HCT116 (cell line): ENCODE measurements at places on chromosomes 6 and 20. TPM values are rescaled to one million over a fixed set of nuclear protein-coding genes. Genes with fewer than 3 reads are reported as not detected.

DNA sequence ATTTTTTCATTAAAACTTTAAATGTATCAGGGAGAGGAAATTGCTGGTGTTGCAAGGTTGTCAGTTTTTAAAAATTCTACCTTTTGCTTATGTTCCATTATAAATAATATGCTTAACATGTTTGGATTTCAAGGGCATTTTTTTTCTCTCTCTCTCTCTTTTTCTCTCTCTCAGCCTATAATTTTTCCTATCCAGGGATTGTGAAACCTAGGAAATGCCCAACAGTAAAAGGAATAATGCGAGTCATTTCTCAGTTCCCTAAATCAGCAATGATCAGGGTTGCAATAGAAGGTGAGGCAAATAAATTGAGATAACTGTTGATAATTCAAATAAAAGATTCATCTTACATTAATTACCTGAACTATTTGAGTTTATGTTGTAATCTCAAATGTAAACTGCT, 53.2 kb upstream of the IFNGR1 start:
- DNase-seq = no peak

- no peak for DNase-seq
These were observed 149.1 kb downstream of the LMBRD1 start for GRCh38 chr6:69647726-69648125.

The RNF39 gene
- 0.22 TPM for total RNA-seq

The HLA-DQB2 gene
- 1.8 TPM for total RNA-seq

GRCh38 chr6:138537106-138537505, 37.8 kb upstream of the NHSL1 start:
- DNase-seq = no peak

DNA sequence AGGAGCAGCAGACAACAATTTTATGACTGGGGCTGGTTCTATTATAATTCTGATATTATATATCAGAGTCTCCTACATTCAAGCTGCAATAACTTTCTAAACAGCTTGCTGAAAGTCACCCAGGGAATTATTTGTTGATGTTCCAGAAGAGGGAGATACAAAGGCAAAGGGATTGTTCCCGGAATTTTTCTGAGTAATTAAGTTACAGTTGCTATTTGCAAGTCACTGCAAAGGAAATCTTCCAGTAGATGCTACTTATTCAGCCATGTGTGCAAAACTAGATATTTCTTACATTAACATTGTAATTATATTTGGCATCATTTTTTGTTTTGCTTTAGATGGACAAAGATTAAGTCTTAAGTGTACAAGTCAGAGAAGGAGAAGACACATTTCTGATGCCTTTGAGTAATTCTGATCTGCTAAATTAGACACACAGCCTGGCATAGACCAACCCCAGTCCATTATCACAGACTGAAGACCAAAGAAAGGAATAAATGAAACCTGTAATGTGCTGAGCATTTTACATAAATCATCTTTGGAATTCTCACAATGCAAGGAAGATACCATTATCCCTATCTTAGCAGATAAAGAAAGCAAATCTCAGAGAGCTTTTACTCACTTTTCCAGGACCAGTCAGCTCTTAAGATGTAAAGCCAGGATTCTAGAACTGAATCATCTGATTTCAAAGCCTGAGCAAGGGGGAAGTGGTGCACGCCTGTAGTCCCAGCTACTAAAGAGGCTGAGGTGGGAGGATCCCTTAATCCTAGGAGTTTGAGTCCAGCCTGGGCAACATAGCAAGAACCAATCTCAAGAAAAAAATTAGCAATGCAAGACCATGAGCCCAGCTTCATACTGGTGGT, 62.6 kb upstream of the AKAP12 start:
- DNase-seq = no peak

GRCh38 chr6:142478117-142478516, 176.3 kb downstream of the ADGRG6 start:
- peak; percentile 48 for DNase-seq

DNA sequence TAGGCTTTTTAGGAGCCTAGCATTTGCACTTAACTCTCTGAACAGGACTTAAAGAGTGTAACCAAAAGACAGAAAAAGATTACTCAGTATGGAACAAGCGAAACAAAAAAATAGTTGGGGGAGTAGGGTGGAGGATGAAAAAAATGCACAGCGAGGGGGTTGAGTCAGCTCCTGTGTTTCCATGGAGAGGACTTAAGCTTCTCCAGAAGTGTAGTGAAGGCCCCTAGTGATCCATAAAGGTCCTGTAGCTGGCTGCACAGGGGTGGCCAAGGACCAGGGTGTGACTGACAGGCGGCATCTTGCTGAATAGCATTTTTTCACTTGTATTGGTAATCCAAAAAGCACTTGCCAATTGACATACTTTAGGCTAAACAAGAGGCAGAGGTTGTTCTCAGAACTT, 533.9 kb downstream of the RFPL4B start:
- no peak for DNase-seq

GRCh38 chr6:15001326-15001910, 244.5 kb upstream of the JARID2 start:
- DNase-seq = no peak

The MMUT gene
- 12.4 TPM for total RNA-seq

DNA sequence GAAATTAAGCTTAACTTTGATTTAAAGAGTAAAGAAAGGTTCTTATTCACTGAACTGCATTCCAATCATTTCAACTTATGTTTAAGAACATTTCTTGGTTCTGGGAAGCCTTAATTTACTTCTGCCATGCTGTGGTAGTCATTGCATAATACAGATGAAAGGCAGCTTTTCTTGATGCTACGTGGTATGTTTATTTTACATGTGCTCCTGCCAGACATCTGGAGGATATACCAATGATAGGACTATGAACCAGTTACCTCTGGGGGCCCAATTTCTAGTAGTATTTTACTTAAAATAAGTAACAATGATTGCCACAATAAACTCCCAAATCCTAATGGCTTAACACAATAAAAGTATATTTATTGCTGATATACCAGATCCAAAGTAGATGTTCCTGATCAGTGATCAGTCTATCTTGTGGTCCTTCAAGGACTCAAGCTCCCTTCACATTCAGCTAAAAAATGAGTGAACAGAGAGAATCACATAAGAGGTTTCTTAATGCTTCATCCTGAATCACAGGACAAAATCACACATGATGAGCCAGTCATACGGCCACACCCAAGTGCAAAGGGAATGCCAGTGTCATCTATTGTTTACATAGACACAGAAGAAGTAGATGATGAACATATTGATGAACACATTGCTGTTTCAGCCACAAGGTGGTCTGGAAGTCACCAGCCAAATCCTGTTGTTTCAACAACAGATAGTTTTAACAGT, 56.5 kb upstream of the CCN2 start:
- no peak for DNase-seq

The GSTA2 gene
- not detected for total RNA-seq

- DNase-seq = no peak
These were observed 127.5 kb downstream of the SASH1 start for GRCh38 chr6:148470156-148470555.

The IL17A gene
- total RNA-seq = not detected

- no peak for DNase-seq
These were observed 84.9 kb downstream of the BTBD9 start for GRCh38 chr6:38554700-38555413.

GRCh38 chr20:10625641-10626040, 48.2 kb downstream of the JAG1 start:
- no peak for DNase-seq

GRCh38 chr20:5714261-5715041, 35.8 kb upstream of the SHLD1 start:
- DNase-seq = no peak

The COL9A1 gene
- not detected for total RNA-seq

DNA sequence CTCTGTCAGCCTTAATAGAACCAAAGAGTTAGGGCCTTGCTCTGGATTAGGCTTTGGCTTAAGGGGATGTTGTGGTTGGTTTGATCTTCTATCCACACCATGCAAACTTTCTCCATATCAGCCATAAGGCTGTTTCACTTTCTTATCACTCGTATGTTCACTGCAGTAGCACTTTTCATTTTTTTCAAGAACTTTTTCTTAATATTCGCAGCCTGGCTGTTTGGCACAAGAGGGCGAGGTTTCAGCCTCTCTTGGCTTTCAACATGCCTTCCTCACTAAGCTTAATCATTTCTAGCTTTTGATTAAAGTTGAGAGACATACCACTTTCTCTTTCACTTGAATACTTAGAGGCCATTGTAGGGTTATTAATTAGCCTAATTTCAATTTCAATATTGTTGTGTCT, 193.1 kb downstream of the NRN1 start:
- DNase-seq = no peak

GRCh38 chr6:5215799-5216198, 45.0 kb downstream of the LYRM4 start:
- no peak for DNase-seq

DNA sequence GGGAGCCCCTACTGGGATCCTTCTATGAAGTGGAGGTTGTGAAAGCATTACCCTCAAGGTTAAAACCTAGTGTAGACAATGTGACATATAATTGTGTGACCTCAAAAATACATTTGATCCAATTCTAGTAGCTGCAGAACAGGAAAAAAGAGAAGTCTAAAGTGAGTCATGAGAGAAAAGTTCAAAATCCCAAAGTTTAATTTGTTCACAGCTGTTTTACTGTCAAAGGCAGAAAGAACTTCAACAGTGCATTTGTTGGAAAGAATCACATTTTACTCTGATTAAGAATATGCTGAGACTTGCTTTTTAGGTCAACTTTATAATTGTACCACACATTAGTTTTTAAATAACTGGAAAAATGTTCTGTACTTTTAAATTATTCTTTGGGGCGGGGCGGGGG, 1027.4 kb upstream of the FLRT3 start:
- no peak for DNase-seq

The HTR1B gene
- total RNA-seq = 0.74 TPM

- DNase-seq = no peak
These were observed 27.7 kb downstream of the ALDH5A1 start for GRCh38 chr6:24522228-24523176.

The ZSCAN31 gene
- 10.1 TPM for total RNA-seq

GRCh38 chr20:11697646-11698045, 220.0 kb upstream of the BTBD3 start:
- DNase-seq = no peak

GRCh38 chr6:148757944-148758480, 11.2 kb downstream of the UST start:
- DNase-seq = no peak

- DNase-seq = no peak
These were observed 248.7 kb downstream of the RFPL4B start for GRCh38 chr6:112595841-112596240.

DNA sequence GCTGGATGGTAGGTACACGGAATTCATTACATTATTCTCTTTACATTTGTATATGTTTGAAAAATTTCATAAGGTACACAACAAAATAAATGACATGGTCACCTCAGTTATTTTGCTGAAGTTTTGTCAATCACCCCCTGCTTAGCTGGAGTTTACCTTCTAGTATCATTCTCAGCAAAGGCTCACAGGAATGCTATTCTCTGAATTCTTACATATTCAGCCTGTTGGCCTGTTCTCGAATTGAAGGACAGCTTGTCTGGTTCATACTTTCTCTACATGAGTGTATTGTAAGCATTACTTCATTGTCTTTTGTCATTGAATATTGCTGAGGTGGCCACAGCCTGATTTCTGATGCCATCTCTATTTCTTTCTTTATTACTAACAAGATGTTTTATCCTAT, 12.8 kb downstream of the CALHM5 start:
- DNase-seq = no peak

- no peak for DNase-seq
These were observed 21.2 kb upstream of the SLC22A2 start for GRCh38 chr6:160279850-160280249.

DNA sequence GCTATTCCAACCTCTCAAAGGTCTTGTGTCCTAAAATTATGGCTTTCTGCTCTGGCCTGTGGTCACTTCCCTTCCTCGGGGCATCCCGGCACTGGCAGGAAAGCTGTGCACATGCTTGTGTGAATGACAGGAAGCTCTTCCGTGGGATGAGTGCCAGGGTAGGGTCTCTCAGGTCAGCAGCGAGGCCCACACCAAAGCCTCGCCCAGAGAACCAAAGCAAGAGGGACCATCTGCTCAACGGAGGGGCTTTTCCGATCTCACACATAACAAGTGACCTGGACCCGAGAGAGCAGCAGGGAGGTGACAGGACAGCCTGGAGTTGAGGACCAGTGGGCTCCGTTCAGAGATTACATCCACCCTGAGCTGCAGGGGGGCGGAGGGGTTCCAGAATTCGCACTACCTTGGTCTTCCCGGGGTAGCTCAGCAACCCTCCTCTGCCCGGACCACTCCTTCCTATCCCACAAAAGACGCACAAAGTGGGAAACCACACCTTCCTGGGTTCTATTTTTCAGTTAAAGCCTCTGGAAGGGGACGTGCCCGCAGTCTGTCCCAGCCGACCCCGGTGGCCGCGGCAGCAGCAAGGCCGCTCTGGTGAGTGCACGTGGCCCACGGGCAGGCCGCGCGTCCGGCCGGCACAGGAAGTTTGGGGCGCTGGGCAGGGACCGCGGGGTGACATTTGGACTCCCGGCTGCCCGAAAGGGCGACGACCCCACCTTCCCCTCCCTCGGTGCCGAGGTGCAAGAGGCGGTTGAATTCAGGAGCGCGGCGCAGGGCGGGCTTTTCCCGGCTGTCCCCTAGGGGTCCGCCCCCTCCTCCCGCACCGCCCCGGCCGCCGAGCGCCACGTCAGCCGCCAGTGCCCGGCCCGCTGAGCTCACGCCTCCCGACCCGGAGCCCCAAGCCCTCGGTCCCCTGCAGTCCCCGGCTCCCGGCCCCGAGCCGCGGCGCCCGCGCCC, 988 bp downstream of the TXNDC5 start:
- DNase-seq = no peak

GRCh38 chr20:49918446-49918845, 3.1 kb upstream of the SPATA2 start:
- no peak for DNase-seq

- DNase-seq = no peak
These were observed 13.5 kb upstream of the SERPINB6 start for GRCh38 chr6:2984738-2985406.

The PREX1 gene
- total RNA-seq = 6.1 TPM

GRCh38 chr6:36135053-36135731, 4.9 kb downstream of the MAPK13 start:
- no peak for DNase-seq

DNA sequence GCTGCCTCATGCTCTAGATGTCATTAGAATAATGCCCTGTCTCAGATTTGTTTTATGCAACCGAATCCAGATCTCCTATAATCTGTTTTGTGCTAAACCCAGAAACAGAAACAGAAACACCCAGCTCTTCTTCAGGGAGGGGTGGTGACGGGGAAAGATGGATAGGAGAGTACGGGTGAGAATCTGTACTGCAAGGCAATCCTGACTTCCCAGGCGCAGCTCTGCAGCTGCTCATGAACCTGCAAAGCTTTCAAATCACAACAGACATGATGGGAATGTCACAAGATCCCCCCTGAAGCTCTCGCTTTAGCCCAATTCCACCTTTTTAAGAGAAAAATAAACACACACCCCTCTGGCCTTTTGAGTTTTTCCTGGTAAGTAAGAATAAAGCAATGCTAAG, 71.5 kb downstream of the PPP1R3G start:
- DNase-seq = no peak

DNA sequence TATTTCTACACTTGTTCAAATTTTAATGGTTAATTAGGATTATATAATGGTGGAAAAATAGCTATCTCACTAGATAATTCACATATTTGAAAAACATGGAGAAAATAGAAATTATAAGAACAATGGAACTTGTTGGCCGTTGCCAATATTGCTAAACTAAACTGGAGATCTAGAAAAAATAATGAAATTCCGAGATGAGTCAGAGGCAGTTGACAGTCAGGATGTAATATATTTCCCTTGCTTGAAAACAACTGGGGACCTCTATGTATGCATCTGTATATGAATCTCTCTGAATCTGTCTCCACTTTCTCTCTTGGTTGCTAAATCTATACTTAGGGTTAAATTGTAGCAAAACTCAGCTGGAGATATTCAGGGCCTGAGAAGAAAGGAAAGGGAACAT, 1108.2 kb upstream of the GJE1 start:
- DNase-seq = no peak
